ENCODE measurements at places on chromosomes 4 and X.

DNA sequence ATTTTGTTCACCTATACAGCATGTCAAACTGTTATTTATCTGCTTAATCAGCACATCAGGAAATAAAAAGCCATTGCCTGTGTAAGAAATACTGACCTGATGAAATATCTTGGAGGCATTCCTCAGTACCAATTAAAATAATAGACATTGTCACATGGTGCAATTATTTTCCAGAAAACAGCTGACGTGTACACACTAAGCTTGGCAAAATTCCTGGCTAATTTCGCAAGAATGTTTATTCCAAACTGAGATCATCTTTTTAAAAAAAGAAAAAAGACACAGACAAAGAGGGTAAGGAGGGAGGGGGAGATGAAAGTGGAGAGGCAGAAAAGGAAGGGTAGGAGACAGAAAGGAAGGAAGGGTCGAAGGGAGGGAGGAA lies 61.9 kb upstream of the NFKB1 start:
- DNase-seq, result no peak

GRCh38 chrX:153628129-153628528 lies 18.9 kb upstream of the DUSP9 start:
- no peak for DNase-seq

DNA sequence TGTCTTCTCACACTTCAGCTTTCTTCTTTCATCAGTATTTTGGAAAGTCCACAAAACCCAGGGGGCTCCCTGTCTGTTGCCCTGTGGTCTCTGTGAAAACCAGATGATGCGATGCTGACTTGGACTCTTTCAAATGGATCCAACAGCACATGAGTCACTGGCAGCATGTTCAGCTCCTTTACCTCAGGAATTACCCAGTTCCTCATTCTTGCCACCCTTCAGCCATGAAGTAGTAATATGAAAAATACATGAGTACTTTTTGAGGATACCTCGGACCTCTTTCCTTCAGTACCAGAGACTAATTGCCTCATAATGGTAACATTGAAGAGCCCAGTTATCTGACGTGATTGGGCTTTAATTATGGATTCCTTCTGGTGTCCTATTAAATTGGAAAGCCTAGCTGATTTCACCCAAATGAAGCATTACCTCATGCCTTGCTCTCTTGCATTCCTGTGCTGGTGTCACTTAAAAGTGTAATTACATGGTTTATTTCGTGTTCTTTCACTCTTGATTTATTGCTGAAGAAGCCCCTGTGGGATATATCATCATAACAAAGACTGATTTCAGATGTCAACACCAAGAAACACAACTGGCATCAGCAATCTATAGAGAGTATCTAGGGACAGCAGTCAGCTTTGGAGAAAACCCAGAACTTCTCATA lies 63.4 kb downstream of the NFKB1 start:
- peak; percentile 45 for DNase-seq

DNA sequence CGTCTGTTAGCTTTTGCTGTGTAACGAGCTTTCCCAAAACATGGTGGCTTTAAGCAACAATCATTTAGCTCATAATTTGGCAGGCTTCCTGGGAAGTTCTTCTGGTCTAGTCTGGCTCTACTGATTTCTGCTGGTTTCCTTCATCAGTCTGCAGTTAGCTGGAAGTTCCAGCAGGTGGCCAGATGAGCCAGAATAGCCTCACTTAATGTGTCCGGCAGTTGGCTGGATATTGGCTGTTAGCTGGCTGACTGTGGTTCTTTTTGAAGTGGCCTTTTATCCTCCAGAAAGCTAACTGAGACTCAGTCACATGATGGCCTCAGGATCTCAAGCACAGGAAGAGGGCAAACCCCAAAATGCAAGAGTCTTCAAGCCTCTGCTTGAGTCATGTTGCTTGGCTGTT lies 34.9 kb downstream of the FTHL17 start:
- DNase-seq, result peak; percentile 3

DNA sequence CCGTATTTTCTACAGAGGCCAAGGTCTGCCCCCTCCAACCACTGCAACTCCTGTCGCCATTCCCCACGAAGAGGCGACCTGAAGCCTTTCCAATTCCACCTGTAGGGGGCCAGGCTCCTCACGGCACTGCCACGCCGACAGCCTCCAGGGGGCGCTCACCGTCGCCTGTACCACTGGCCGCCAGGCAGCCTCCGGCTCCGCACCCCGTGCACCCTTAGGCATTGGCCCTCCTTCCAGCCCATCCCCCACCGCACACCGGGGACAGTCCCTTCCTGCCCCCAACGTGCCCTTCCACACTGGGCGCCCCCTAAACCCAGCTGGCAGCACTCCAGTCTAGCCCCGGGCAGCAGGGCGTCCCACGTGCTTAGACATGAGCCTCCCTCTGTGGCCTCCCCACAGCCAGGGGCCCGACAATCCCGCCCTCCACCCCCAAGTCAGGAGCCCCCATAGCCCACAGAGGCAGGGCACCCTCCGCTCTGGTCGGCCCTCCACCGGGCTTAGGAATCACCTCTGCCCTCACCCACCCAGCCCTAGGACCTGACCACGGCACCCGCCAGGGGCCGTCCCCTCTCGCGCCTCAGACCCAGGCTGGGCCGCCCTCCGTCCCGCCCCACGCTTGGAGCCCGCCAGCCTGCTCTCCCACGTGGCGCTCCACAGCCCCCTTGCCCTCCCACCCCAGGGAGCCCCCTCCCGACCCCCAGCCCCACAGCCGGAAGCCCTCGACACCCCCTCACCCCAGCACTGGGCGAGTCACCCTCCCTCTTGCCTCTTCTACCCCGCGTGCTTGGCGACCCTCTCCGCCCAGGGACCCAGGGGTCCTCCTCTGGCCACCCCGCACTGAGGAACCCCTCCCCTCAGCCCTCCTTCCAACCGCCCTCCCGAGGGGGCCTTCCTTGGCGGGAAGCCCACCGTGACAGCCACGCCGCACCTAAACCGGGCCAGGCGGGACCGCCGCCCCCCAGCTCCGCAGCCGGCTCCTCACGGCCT lies 711 bp downstream of the PNMA6E start:
- DNase-seq, result peak; percentile 39

DNA sequence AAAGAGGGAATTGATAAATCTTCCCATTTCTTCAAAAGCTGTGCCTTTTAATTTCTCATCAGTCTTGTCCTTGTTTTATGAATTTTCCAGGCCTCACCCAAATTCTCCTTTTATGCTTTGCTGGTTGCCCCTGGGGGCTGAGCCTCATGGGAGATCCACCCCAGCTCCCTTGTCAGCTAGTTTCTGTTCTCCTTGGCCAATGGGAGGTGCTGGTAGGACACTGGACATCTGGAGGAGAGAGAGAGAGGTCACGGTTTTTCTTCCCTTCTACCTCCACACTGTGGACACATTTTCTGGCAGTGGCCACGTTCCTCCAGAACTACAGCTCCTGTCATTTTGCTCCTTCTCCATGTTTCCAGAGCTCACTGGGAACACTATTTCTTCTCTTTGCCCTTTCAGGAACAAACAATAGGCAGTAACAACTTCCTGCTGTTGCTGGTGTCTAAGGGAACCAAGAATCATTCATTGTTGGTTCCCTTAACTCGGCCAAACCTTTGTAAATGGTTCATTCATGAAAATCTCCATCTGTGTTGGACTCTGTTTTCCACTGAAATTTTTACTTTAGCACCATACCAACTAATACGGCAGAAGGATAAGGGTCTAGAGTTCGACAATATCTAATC lies 334.5 kb downstream of the GPAT3 start:
- DNase-seq, result no peak

Data from CD4-positive, alpha-beta T cell treated with Interleukin-1 beta for 1 hour (primary cell).